ENCODE measurements at places on chromosomes 13 and 19.

- no peak for DNase-seq
Observed at GRCh38 chr13:21733475-21734263, 62.8 kb downstream of the FGF9 start.

GRCh38 chr19:512547-513365 is 5.5 kb downstream of the TPGS1 start:
- no peak for DNase-seq

- no peak for DNase-seq
Observed at GRCh38 chr13:103618151-103618550, 551.9 kb upstream of the SLC10A2 start.

DNA sequence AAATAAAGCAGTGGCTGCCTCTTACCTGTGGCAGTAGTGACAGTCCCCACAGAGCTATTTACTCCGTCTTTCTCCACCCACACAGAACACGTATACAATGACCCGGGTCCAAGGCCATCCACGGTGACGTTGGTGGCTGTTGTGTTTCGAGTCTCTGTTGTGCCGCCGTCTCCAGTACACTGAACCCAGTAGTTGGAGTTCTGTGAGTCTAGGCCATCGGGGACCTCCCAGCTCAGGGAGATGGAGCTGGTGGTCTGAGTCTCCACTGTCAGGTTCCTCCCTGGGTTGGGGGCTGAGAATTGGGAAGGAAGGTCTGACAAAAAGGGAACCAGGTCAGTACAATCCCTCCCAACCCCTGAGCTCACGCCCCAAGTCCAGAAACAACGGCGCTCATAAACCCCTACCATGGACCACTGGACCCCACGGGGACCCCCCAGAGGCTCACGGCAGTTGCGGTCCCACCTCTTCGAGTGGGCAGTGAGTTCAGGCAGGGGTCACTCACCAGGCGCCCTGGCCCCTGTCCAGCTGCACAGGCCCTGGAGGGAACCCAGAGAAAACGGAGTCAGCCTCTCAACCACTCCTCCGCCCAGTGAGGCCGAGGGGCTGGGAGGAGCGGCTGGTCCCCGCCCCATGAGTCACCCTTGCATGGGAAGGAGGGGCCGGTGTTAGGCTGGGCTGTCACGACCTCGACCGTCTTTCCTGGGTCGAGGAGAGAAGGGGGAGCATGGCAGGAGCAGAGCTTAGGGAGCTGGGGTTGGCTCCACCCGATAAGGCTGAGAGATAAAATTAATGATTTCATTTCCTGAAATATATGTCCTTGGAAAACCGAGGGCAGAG is 2.4 kb downstream of the PTPRH start:
- DNase-seq: peak; percentile 44

DNA sequence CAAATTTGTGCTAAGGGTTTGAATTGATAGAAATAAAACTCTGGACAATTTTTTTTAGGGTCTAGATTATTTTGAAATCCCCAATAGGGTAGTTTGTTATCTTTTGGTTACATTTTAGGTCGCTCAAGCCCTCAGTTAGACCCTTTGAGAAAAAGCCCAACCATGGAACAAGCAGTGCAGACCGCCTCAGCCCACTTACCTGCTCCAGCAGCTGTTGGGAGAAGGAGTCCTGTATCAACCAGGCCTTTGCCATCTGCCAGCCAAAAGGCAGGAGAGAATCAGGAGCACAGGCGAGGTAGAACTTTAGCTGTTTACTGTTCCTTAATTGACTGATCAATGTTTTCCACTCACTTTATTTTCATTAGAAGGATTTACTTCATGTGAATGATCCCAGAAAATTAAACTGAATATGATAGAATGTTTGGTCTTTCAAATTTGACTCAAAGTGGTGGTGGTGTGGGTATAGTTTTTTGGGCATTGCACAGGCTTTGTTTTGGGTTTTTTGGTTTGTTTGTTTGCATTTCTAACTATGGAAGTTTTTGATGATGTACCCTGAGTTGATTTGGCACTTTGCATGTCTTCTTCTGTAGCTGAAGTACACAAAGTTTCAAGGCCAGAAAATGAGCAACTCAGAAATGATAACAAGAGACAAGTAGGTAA is 39.2 kb upstream of the GARRE1 start:
- no peak for DNase-seq

GRCh38 chr19:38164526-38164925 is 59.5 kb downstream of the DPF1 start:
- DNase-seq: no peak

GRCh38 chr19:33229962-33230361 is 4.3 kb upstream of the SLC7A10 start:
- DNase-seq: no peak

- no peak for DNase-seq
Observed at GRCh38 chr13:73929287-73929932, 204.8 kb downstream of the KLF12 start.

DNA sequence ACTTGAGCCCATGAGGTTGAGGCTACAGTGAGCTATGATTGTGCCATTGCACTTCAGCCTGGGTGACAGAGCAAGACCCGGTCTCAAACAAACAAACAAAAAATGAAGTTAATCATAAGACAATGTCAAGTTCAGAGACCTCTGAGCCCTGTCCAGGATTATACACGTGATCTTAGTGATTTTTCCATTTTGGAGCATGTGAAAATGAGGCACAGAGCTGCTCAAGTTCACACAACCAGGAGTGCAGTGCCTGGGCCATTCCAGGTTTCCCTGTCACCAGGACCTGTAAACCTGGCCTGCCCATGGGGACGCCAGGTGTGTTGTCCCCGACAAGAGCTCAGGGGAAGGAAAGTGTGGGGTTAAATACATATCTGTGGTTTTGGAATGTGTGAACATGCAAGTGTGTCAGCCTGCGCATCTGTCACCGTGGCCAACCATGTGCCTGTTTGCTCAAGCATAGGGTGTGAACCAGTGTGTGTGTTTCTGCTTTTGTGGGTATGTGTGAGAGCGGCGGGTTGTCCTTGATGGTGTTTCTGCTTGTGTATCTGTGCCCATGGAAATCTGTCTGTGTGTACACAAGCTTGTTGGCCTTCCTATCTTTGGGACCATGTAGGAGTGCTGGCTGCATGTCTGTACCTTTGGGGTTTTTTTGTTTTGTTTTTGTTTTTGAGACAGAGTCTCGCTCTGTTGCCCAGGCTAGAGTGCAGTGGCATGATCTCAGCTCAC is 1.5 kb upstream of the FXYD1 start:
- no peak for DNase-seq

DNA sequence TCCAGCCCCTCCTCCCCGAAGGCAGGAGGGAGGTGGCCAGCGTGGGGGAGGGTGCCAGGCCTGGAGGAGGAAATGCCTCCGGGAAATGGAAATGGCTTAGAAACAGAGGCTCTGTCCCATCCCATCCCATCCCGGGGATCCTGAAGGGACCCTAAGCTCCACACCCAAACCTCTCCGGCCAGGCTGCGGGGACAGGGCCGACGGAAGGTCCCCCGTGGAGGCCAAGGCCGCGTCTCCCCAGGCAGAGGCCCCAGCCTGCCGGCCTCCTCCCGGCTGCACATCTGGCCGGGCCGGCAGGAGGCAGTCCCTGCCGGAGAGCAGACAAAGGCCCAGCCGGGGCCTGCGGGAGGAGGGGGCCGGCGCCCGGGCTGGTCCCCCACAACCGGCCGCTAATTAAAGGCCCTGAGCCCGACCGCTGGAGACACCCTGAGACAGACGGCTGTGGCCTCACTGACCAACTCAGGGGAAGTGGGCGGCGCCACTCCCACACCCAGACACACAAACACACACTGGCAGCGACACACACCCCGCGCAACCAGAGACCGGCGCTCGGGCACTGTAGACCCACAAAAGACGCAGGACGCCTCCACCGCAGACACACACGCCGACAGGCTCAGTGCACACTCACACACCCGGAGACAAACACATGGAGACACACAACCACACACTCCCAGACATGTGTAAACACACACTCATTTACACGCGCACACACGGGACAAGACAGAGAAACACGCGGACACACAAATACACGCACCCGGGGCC is 1.1 kb downstream of the ADAMTS10 start:
- no peak for DNase-seq

- DNase-seq: no peak
Observed at GRCh38 chr19:28397306-28397705, 815.6 kb downstream of the UQCRFS1 start.

GRCh38 chr19:29815231-29815630 is 3.4 kb downstream of the CCNE1 start:
- no peak for DNase-seq

DNA sequence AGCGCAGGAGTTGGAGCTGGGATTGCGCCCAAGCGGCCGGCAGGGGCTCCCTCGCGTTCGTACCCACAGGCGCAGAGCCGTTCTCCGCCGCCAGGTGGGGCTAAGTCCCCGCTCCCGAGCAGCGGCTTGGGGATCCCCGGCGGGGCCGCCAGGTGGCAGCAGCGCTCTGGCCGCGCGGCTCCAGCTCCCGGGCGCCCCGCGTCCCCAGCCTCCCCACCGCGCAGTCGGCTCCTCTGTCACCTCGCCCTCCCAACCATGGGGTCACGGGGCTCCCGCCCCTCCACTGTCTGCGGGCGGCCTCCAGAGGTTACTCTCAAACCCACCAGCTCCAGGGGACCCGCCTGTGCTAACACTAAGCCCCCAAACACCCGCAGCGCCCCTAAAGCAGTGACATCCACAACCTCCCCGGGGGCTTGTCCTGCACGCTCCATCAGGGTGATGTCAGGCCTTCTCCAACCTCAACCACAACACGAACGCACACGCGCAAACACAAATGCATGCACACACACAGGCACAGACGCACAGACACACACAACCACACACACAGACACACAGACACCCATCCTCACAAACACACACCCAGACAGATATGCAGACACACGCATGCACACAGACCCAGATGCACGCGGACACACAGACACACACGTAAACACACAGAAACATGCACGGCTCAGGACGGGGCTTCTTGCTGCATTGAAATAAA is 18.4 kb upstream of the KCTD15 start:
- DNase-seq: peak; percentile 94

GRCh38 chr19:44753932-44754749 is 5.6 kb downstream of the BCL3 start:
- DNase-seq: peak; percentile 80

DNA sequence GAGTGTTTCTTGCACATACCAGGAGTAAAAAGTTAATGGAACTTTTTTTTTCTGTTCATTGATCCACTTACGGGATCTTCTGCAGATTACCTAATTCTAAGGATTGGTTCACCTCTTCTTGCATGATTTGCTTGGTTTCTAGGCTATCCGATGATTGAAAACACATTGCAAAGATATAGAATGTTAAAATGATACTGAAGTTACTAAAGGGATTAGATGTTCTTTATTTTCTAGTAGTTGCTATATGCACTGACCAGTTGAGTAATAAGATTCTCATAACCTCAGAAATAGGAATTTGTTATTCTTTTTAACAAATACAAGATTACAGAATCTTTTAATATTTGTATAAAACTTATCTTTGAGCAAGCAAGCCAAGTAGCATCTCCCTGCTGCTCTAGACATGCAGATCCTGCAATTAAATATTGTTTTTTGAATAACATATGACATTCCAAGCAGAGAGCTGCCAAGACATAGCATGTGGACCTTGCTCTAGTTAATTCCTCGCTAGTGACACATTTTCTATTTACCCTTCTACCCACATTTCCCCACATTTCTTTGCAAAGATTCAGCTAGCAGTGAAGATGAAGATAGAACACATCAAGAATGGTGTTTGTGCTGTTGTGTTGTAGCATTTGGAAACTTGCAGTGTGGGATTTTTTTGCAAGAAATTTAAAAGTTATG is 51.7 kb upstream of the RNF113B start:
- DNase-seq: no peak

- no peak for DNase-seq
Observed at GRCh38 chr13:42048342-42048683, at the start of gene DGKH. Gene DGKH, plus strand, starts transcription at chr13:42048648. Its CDS starts 126 bp downstream, at chr13:42048774.

- DNase-seq: no peak
Observed at GRCh38 chr13:75395066-75395465, 86.9 kb downstream of the TBC1D4 start.

DNA sequence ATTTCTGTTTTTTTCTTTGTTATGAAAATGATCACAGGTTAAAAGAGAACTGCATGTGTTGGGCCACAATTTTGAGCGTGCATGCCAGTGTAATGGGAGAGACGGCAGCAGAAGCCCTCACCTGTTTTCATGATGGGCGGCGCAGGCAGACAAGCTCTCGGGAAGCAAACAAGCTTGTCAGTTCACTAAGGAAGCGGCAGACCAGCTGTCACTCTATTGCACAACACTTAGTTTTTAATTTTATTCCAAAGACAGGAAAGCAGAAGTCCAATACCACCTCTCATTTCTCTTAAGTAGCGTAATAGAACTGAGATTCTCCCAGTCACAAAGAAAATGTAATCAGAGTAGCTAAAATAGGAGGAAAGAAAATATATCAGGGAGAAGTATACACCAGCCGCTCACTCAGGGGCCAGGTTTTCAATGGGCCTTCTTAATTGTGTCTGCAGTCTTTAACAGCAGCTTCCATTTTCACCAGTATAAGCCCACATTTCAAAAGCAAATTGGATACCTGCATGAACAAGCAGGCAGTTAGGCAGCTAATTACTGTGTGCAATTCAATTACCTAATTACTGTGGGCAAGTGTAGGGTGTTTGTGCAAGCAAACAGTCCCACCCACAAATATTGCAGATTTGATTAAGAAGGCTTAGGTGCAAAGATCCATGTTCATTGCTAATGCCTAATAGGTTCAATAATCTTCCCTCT is 711.4 kb downstream of the DIAPH3 start:
- no peak for DNase-seq

- no peak for DNase-seq
Observed at GRCh38 chr19:29711584-29712132, 3.4 kb downstream of the C19orf12 start.

- no peak for DNase-seq
Observed at GRCh38 chr13:85497652-85498051, 301.6 kb downstream of the SLITRK6 start.

All from stimulated activated CD4-positive, alpha-beta T cell treated with anti-CD3 and anti-CD28 coated beads, Interleukin-2, amount 100 ng/mL, for 48 hours (primary cell).